ENCODE measurements at places on chromosomes 3 and 15. TPM values are rescaled to one million over a fixed set of nuclear protein-coding genes. Genes with fewer than 3 reads are reported as not detected.

TM6SF1 gene
- 4.3 TPM for total RNA-seq

GRCh38 chr3:157683668-157684067, 180.5 kb upstream of the VEPH1 start:
- H3K36me3 ChIP-seq, result no peaks in the 10 kb centered on the region
- no peak overlapping the region for H3K27ac ChIP-seq
- no peaks in the 10 kb centered on the region for H3K27me3 ChIP-seq
- no peaks in the 10 kb centered on the region for H3K4me1 ChIP-seq
- DNase-seq, result no peak
- no peak overlapping the region for H3K4me3 ChIP-seq

DNA sequence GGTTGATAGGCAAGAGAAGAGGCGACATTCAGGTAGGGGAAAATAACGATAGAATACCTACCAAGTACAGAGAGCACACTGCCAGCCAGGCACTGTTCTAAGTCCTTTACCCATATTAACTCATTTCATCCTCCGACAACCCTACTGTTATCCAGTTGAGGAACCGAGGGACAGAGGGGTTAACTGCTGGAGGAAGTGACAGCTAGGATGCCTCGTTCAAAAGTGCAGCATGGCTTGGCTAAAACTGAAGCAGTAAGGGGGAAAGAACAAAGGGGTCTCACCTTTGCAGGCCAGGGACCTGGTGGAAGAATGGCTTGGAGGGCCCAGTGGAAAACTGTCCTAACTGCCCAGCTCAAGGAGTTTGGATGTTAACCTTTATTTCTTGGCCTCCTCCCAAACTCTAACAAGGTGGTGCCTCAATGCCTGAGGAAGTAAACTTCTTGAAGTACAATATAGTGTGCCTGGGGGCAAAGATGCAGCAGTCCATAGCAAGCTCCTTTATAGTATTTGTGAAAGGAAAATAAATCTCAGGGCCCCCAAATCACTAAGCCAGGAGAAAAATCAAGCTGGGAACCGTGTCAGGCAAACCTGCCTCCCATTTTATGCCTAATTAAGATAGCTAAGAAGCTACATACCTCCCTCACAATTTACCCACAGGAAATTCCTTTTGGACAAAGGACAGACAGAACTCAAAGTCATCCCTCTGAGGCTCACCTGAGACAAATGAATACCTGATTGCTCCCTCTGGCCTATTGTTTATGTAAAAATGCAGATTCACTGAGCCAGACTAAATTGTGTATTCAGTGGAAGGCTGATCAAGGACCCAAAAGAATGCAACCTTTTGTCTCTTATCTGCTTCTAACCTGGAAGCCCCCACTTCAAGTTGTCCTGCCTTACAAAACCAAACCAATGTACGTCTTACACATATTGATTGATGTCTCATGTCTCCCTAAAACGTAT, 1.6 kb upstream of the ITGB5 start:
- no peaks in the 10 kb centered on the region for H3K27me3 ChIP-seq
- no peak for DNase-seq
- peaks cover 2% of the 10 kb centered on the region for H3K4me1 ChIP-seq
- H3K27ac ChIP-seq, result no peak overlapping the region

GRCh38 chr3:112744825-112745566, 101.7 kb downstream of the CD200R1L start:
- no peak overlapping the region for H3K27ac ChIP-seq
- peaks cover 4% of the 10 kb centered on the region for H3K4me1 ChIP-seq
- no peaks in the 10 kb centered on the region for H3K36me3 ChIP-seq

DNA sequence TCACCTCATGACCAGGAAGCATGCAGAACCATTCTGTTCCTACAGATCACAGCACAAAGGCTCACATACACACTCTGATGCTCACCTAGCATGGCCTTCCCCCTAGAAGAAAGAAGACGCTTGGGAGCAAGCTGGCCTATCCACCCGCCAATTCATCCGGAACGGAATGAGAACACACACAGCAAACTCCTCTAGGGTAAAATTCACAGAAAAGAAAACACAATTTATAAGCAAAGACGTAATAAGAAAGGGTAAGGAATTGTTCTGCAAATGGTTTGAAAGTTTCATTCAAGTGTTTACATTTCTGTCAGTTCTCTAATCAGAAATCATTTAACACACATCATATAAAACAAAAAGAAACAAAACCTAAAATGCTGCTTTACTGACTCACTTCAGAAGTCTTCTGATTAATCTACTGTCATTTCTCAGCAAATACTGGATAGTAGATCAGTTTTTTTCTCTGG, 218.1 kb downstream of the OSBPL10 start:
- no peaks in the 10 kb centered on the region for H3K27me3 ChIP-seq
- no peak for DNase-seq
- H3K4me3 ChIP-seq, result no peak overlapping the region
- no peaks in the 10 kb centered on the region for H3K36me3 ChIP-seq
- no peak overlapping the region for H3K27ac ChIP-seq

GRCh38 chr3:7211740-7212139, 350.8 kb downstream of the GRM7 start:
- H3K4me1 ChIP-seq, result no peaks in the 10 kb centered on the region
- no peaks in the 10 kb centered on the region for H3K36me3 ChIP-seq
- no peak overlapping the region for H3K4me3 ChIP-seq
- no peak for DNase-seq

DNA sequence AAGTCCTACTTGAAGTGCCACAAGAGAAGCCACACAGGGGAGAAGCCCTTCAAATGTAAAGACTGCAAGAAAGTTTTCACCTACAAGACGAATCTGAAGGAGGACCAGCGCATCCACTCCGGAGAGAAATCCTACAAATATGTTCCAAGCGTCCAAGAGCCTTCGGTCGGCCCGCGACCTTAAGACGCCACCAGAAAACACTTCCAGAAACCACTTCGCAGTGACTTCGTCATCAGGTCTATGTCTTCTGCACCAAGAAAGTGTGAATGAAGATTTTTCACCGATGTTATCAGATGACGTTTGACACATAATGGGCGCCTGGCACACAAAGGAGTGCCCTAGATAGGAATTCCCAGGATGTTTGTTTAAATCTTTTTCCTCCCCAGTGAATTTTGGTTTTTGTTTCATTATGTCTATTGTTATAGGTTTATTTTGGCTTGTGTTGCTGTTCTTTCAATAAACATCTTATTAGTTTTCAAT, 24.1 kb upstream of the ARPIN start:
- no peaks in the 10 kb centered on the region for H3K27me3 ChIP-seq
- no peak overlapping the region for H3K4me3 ChIP-seq
- no peak for DNase-seq
- no peaks in the 10 kb centered on the region for H3K4me1 ChIP-seq

Measured in lung (tissue), 17 donors.